Fibroblast of skin of back (primary cell): ENCODE measurements at places on chromosomes 2 and 18.
A peak's percentile ranks its signal among the peaks of the same experiment; 100 is the strongest.

DNA sequence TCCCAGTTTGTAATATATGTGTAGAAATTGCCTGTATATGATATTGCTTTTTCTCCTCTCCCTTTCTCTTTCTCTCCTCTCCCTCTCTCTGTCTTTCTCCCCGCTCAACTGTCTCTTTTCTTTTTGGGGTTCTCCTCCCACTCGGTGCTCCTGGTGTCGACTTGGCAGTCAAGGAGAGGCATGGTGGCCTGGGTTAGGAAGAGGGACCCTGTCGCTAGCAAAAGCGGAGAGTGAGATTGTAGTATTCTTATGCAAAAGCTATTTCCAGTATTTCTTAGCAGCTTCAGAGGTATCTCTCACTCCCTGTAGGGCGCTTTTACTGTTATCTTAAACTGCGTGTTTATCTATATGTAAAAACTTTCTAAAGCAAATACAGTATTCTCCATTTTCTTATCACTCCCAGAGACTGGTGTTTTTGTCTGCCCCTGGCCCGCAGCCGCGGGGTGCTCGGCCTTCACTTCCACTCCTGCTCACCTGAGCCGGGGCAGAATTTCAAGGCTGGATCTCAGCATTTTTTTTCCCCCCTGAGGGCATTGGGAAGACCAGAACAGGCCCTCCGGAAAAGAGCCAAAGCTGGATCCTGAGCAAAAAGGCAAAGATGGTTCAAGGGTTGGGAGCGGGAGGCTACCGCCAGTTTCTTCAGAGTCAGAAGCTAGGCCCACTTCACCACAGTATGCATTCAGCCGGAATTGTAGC, 4.3 kb downstream of the SIX3 start:
- DNase-seq = no peak

DNA sequence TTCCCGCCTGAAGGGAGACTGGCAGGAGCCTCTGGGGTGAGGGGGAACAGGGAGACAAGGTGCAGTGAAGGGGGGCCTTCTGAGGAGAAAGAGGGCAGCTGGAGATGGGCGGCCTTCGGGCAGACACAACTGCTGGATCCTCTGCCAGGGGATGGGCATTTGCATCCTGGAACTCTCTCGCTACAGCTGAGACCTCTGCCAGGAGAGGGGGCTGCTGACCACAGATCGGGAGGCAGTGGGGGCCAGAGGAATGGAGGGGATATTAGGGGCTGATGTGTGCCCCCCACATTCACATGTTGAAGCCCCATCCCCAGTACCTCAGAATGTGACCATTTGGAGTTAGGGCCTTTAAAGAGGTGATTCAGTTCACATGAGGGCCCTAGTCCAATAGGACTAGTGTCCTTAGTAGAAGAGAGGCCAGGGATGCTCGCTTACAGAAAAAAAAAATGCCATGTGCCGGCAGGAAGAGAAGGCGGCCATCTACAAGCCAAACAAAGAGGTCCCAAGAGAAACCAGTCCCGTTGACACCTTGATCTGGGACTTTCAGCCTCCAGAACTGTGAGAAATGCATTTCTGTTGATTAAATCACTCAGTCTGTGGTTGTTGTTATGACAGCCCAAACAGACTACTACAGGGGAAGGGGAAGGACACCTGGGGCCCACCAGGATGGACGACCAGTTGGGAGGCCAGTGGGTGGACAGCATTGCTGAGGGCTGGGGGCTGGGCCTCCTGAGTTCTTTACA, 50.0 kb downstream of the TRABD2A start:
- no peak for DNase-seq

- peak; percentile 16 for DNase-seq
Observed at GRCh38 chr2:227033471-227034148, 130.4 kb downstream of the COL4A4 start.

DNA sequence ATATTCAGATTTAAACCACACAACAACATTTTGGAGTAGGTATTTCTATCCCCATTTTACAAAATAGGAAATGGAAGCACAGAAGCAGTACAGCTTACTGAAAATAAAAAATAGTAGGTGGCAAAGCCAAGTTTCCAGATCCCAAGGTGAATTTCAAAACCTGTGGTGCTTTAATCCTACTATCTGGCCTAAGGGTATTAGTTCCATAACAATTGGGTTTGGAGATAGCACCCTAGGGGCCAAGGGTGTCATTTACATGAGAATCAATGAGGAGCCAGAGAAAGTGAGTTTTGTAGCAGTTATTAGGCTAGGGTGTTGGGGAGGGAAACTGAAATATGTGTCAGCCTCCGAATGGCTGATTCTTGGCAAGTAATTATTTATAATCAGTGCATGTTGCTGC, 24.9 kb downstream of the OSBPL6 start:
- no peak for DNase-seq

DNA sequence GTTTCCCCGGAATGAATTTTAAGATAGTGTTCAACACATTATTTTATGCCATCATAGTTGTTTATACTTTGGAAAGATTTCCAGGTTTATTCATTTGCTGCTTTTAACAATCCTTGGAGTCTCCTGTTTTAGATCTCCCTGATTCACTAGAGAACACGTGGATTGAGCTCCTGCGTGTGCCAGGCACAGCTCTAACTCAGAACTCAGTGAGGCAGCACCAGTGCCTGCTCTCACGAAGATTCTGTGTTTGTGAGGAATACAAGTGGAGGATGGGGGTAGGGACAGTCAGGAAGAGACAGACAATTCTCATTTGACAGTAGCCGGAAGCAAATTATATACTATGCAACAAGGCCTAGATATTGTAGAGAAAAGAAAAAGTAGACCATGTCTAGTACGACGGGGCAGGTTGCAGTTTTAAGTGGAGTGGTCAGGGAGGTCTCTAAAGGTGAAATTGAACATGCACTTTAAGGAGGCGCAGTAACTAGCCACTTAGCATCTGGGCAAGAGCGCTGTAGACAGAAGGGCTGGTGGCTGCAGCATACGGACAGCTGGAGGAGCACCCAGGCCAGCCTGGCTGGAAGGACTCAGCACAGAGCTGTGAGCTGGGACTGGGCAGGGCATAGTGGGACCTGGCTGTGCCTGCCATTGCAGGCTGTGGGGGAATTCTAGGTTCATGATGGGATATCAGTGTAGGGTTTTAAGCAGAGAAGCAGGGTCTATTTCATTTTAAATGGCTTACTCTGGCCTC, 24.3 kb downstream of the RNF144A start:
- DNase-seq = no peak

DNA sequence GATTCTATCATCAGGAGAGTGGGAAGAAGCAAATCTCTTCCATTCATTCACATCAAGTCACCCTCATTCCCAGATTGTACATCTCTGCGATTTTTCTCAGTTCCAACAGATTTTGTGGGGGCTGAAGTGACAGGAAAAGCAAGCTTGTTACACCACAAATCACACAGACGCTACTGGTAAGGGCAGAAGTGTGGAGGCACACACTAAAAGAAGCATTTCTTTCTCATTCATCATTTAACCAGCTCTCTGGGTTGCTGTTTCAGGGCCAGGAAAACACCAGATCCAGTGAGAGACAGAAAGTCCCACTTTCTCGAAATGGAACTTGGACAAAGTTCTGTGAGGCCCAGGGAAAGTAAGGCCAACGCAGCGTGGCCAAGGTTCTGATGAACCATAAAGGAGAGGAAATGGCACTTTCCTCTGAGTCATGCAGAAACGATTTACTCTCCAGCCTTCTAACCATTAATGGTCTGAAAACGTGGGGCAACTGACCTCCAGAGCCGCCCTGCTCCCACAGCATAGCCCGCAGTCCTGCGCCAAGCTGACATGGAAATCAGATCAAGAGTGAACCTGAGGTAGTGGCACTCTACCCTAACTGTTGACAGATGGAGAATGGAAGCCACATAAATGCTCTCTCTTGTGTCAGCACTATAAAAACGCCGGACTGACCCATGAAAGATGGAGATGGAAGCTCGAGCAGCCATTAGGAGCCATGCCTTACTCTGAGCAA, 191.0 kb downstream of the C1D start:
- peak; percentile 66 for DNase-seq

DNA sequence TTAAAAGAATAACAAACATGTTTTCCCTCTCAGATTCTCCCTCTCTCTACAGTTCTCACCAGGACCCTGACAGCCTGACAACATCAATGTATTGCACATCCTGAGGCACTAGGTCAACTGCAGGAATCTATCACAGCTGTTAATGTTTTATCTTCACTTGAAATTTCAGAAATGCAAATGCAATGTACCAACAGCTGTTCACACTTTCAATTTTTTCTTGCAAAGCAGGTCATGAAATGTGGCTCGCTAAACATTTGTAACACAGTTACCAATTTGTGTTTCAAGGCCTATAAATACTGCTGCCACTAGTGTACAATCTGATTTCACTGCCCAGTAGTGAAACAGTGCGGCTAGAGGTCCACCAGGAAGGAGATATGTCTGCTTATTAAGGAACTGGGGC, 147.8 kb downstream of the EXOC6B start:
- DNase-seq = no peak

- no peak for DNase-seq
Observed at GRCh38 chr2:146776596-146776995, 1068.2 kb upstream of the ACVR2A start.

GRCh38 chr2:121284463-121285449, at the start of gene TFCP2L1:
TFCP2L1 (minus strand) TSS chr2:121285202; CDS start chr2:121285109, 93 bp downstream.
- DNase-seq = no peak

- DNase-seq = no peak
Observed at GRCh38 chr2:55247025-55247424, 14.5 kb downstream of the RPS27A start.

DNA sequence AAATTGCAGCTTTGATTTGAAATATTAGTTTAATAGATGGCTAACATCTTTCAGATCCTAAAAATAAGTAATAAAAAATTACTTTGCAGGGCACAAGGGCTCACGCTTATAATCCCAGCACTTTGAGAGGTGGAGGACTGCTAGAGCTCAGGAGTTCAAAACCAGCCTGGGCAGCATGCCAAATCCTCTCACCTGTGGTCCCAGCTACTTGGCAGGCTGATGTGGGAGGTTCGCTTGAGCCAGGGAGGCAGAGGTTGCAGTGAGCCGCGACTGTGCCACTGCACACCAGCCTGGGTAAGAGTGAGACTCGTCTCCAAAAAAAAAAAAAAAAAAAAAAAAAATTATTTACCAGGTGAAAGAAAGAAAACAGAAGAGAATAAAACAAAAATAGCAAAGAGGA, 449.8 kb downstream of the NRXN1 start:
- no peak for DNase-seq

- no peak for DNase-seq
Observed at GRCh38 chr18:61589053-61589723, 256.0 kb downstream of the CDH20 start.

DNA sequence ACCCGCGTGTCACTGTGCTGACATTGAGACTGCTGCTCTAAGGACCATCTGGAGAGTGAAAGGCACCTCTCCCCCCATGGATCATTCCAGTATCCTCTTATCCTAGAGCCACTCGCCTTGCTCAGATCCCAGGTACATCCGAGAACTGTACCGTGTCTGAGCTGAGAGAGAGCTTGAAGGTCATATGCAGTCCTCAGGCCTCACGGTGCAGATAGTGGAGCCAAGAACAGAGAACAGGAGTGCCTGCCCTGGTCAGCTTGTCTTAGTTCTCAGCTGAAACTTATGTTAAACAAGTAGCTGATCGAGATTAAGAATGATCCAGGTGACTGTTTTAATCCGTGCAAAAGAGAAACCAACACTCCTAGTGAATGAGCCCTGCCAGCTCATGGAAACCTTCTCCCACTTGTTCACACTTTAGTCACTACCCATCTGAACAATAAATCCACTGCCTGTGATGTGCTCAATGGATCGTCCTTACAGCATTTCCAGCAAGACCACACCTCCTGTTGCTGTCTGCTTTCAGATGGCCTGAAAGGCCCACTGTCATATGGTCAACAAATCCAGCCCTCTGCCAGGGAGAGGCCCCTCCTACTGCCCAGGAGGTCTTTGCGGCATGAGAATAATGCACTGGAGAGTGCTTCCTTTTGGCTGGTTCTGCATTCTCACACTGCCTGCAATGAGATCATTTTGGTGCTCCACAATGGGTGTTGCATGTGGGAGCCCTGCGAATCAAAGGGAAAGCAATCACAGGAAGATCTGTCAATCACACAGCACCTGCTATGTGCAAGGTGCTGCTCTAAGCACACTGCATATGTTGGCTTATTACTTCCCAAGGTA, 43.7 kb upstream of the APCDD1 start:
- peak; percentile 76 for DNase-seq

DNA sequence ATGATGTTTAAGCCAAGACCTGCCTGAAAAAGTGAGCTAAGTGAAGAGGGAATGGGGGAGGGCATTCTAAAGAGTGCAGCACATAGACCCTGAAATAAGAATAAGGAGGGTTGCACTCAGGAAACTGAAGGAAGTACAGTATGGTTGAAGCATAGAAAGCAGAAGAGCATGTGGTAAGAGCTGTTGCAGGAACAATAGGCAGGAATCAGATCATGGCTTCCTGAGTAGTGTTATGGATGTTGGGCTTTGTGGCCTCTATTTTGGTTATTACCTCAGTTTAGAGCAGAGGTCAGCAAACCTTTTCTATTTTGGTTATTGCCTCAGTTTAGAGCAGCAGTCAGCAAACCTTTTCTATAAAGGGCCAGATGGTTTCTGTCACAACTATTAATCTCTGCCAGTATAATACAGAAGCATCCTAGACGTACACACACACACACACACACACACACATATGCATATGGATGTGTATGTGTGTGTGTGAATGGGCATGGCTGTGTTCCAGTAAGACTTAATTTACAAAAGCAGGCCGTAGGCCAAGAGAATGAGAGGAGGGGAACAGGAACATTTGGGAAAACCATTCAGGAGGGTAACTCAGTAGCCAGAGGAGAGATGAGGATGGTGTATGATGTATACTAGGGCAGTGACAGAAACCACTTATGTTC, 91.1 kb upstream of the MYO3B start:
- no peak for DNase-seq

GRCh38 chr2:30730736-30731647, 76.3 kb downstream of the CAPN13 start:
- DNase-seq = no peak

- no peak for DNase-seq
Observed at GRCh38 chr2:233354971-233355574, 779 bp downstream of the DGKD start.

- no peak for DNase-seq
Observed at GRCh38 chr2:205283736-205284270, 398.5 kb upstream of the NRP2 start.

- peak; percentile 20 for DNase-seq
Observed at GRCh38 chr2:217625557-217626169, 377.1 kb downstream of the TNS1 start.

GRCh38 chr18:79697976-79698375, 18.4 kb downstream of the CTDP1 start:
- no peak for DNase-seq

- peak; percentile 77 for DNase-seq
Observed at GRCh38 chr2:25078170-25079049, 36.5 kb downstream of the EFR3B start.

DNA sequence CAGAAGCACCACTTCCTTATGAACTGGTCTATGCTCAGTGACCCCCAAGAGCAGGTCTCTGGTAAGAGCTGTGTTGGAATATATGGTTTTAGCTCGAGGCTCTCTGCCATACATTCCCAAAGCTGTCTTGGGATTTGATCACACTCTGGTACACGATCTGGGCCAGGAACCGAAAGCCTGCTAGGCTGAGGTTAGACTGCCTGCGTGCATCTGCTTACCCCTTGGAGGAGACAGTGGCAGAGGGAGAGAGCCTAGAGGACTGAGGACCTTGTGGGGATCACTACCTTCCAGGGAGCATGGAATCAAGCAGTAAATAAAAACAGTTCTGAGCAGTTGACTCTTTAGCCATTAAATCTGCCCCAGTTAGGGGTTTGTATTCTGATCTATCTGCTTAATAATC, 63.7 kb downstream of the ZNF532 start:
- no peak for DNase-seq
